Hepatocyte (in vitro differentiated cells): ENCODE measurements at places on chromosomes 5 and 9. TPM values are rescaled to one million over a fixed set of nuclear protein-coding genes. Genes with fewer than 3 reads are reported as not detected.

The INSYN2B gene
- polyA plus RNA-seq, result not detected in 2 replicates

The B4GALT7 gene
- polyA plus RNA-seq, result 60.7 and 67.6 TPM in 2 replicates

The EFNA5 gene
- 8.5 and 12.1 TPM in 2 replicates for polyA plus RNA-seq

The C6 gene
- polyA plus RNA-seq, result 11.8 and 16.2 TPM in 2 replicates

The SLC6A7 gene
- polyA plus RNA-seq, result 0.39 and 0.99 TPM in 2 replicates

The FIBCD1 gene
- 0.73 TPM in 1 of 2 replicates, not detected in the other for polyA plus RNA-seq

The ZBED3 gene
- polyA plus RNA-seq, result 27.2 and 29.8 TPM in 2 replicates

The GABBR2 gene
- polyA plus RNA-seq, result 0.28 and 1.3 TPM in 2 replicates

The EPB41L4A gene
- 9.5 and 10.2 TPM in 2 replicates for polyA plus RNA-seq

The FOXD4L3 gene
- polyA plus RNA-seq, result not detected in 2 replicates

The FREM1 gene
- polyA plus RNA-seq, result 9.7 and 12.0 TPM in 2 replicates

The SLC6A3 gene
- 1.2 TPM in 1 of 2 replicates, not detected in the other for polyA plus RNA-seq

The SV2C gene
- polyA plus RNA-seq, result 0.04 and 0.05 TPM in 2 replicates

The PKD2L2 gene
- 0.09 and 0.11 TPM in 2 replicates for polyA plus RNA-seq

The ZNF366 gene
- polyA plus RNA-seq, result not detected in 2 replicates

The RANBP17 gene
- polyA plus RNA-seq, result 11.7 and 14.3 TPM in 2 replicates

The ASPN gene
- 12.5 and 14.0 TPM in 2 replicates for polyA plus RNA-seq

The SELENOP gene
- polyA plus RNA-seq, result 2,543 and 3,137 TPM in 2 replicates

The USP20 gene
- 25.3 and 29.0 TPM in 2 replicates for polyA plus RNA-seq

The CLTA gene
- 283 and 313 TPM in 2 replicates for polyA plus RNA-seq

The POLK gene
- 9.0 and 11.1 TPM in 2 replicates for polyA plus RNA-seq

The LHFPL2 gene
- polyA plus RNA-seq, result 10.2 and 15.6 TPM in 2 replicates

The PDZD2 gene
- polyA plus RNA-seq, result 1.7 and 1.8 TPM in 2 replicates

The SPEF2 gene
- 3.6 and 5.1 TPM in 2 replicates for polyA plus RNA-seq

The OR13C8 gene
- not detected in 2 replicates for polyA plus RNA-seq

The LPAR1 gene
- 20.2 and 24.2 TPM in 2 replicates for polyA plus RNA-seq

The CATSPER3 gene
- polyA plus RNA-seq, result 0.59 and 1.2 TPM in 2 replicates

The OR1Q1 gene
- not detected in 2 replicates for polyA plus RNA-seq

The DBH gene
- polyA plus RNA-seq, result 0.32 and 0.44 TPM in 2 replicates

The LCN15 gene
- polyA plus RNA-seq, result 0.85 and 1.4 TPM in 2 replicates

The S100Z gene
- 0.39 and 0.51 TPM in 2 replicates for polyA plus RNA-seq

The ORM2 gene
- polyA plus RNA-seq, result 80.9 and 136 TPM in 2 replicates

The HAVCR2 gene
- polyA plus RNA-seq, result 0.52 and 0.92 TPM in 2 replicates

The C9orf72 gene
- 9.3 and 12.4 TPM in 2 replicates for polyA plus RNA-seq

The EIF4E1B gene
- polyA plus RNA-seq, result not detected in 2 replicates

The PCDHGB3 gene
- polyA plus RNA-seq, result not detected in 2 replicates

The GRIA1 gene
- 0.29 and 0.54 TPM in 2 replicates for polyA plus RNA-seq

The ATP6V0E1 gene
- 631 and 657 TPM in 2 replicates for polyA plus RNA-seq

The NEK6 gene
- 41.6 and 44.7 TPM in 2 replicates for polyA plus RNA-seq

The GPR150 gene
- polyA plus RNA-seq, result 1.0 and 1.3 TPM in 2 replicates

The PCDHGA1 gene
- not detected in 2 replicates for polyA plus RNA-seq

The CENPH gene
- 3.7 and 3.8 TPM in 2 replicates for polyA plus RNA-seq

The FAM114A2 gene
- 12.0 and 13.0 TPM in 2 replicates for polyA plus RNA-seq

The SPATA31A5 gene
- not detected in 2 replicates for polyA plus RNA-seq

The CAMSAP1 gene
- polyA plus RNA-seq, result 5.0 and 7.7 TPM in 2 replicates

The HRCT1 gene
- 0.72 and 1.8 TPM in 2 replicates for polyA plus RNA-seq

The SLC36A2 gene
- polyA plus RNA-seq, result not detected in 2 replicates

The COL5A1 gene
- 347 and 371 TPM in 2 replicates for polyA plus RNA-seq

The SLC34A3 gene
- 2.1 and 4.7 TPM in 2 replicates for polyA plus RNA-seq

The TUSC1 gene
- 10.9 and 13.8 TPM in 2 replicates for polyA plus RNA-seq

The CMBL gene
- 16.7 and 24.1 TPM in 2 replicates for polyA plus RNA-seq

The LAMC3 gene
- 43.4 and 49.9 TPM in 2 replicates for polyA plus RNA-seq

The SAXO1 gene
- polyA plus RNA-seq, result 0.04 and 0.17 TPM in 2 replicates

The RBM22 gene
- 32.9 and 38.6 TPM in 2 replicates for polyA plus RNA-seq
